ENCODE measurements at places on chromosomes 12 and 14.

- DNase-seq = no peak
Observed at GRCh38 chr12:90102957-90103652, 394.5 kb upstream of the ATP2B1 start.

GRCh38 chr12:3480764-3481163 lies 10.2 kb upstream of the PRMT8 start:
- no peak for DNase-seq

DNA sequence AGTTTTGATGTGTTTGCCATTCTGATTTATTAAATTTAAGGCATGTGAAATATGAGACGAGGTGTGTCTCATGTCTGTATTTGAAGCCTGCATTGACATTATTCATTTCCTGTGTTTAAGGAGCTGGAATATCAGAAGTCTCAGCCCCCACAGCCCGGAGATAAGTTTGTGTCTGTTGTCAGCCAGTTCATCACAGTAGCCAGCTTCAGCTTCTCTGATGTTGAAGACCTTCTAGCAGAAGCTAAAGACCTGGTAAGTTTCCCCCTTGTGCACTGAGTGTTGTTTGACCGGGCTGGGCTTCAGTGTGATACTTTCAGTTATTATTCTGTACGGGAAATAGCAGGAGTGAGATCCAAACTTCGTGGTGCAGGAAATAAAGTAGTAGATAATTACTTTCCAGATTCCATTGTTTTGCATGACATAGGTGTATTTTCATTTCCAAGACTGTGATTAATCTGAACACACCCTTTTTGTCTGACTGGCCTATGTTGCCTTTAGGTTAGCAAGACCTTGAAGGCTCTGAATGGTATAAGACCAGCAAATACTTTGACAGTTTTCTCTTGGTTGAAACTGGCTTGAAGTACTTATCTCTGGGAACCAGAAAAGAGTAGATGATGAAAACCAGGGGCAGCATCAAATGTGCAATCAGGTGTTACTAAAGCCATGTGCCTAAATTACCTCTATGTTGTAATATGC lies 101.5 kb downstream of the GPR135 start:
- no peak for DNase-seq

- DNase-seq = no peak
Observed at GRCh38 chr12:5923751-5924150, 21.3 kb downstream of the ANO2 start.

DNA sequence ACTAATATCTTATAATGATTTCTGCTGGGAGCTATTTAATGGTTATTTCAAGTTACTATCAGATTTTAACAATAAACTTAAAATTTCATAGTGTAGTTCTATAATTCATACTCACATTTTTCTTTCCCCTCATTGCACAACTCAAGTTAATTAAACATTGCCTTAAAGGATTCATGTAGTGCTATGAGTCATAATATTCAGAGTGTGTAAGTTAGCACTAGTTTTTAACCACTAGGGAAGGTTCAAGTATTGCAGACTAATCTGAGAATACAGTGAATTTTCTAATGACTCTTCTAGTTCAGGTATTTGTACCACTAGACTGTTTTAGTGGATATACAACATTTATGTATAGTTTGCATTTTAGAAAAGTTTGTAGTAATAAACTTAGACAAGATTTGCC lies 49.9 kb downstream of the FOXA1 start:
- no peak for DNase-seq

DNA sequence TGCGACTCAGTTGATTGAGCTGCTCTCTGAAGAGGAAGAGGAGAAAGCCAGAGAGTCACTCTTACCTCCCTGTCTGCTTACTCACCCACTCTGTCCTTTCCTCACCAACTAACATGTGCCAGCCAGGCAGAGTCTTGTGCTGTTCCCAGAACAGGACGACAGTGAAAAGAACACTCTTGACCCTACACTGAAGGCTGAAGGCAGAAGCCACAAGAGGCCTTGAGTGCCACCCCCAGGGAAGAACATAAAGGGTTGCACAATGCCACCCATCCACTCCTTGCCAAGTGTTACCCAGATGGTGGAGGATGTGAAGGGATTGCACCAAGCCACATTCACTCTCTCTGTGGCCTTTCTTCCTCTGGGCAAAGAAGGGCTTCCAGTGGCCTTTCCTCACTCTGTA lies 12.8 kb downstream of the ABHD4 start:
- no peak for DNase-seq

DNA sequence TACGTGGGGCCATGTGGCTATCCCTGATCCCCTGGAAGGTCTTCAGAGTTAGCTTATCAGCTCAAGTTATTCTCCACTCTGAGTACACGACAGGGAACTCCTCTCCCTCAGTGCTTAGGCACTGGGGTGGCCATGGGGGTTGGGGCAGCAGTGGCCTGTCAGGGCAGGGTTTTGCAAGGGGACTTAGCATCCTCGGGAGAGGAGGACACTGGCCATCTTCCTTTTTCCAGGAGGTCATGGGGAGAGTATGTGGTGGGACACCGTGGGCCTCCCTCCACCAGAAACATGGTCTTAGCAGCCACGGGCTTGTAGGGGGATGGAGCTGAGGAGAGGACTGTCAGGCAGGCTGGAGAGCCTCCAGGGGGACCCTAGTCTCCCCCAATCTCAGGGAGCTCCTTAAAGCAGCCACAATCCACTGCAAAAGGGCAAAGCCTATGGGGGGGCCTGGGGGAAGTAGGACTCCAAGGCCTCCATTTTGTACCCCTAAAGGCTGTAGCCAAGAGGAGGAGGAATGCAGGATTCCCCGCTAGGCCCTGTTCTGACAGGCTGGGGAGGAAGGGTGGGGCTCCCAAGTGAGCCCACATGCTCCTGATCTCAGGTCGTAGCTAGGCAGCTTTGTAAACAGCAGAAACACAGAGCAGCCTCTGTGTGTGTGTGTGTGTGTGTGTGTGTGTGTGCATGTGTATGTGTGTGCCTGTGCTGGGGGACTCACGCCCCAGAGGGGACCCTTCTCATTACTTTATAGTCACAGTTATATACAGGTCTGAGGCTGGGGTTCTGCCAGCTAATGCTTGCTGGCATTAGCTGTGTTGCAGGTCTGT lies 36.6 kb downstream of the KRT80 start:
- DNase-seq = peak; percentile 77

DNA sequence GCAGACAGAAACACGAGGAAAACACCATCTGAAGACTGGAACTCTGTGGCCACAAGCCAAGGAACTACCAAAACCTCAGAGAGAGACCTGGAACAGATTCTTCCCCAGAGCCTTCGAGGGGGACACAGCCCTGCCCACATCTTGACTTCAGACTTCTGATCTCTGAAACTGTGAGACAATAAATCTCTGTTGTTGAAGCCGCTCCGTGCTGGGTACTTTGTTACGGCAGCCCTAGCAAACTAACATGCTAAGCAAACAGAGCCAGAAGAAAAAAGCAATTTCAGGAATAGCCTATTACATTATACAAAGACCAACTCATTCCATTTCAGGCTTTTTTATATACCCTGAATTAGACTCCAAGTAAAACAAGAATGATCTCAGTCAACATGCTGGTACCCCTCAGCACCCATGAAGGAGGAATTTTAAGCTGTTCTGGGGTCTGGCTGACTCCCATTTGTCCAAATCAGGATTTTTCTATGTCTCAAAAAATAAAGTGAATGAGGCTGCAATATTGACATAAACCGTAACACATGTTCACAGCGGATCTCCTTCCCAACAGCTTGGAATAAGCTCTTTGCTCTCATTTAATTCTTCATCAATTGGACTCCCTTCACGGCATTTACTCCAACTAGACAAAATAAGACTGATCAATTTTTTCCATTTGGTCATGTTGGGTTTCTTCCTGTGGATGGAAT lies 190.1 kb downstream of the FOXN3 start:
- no peak for DNase-seq

DNA sequence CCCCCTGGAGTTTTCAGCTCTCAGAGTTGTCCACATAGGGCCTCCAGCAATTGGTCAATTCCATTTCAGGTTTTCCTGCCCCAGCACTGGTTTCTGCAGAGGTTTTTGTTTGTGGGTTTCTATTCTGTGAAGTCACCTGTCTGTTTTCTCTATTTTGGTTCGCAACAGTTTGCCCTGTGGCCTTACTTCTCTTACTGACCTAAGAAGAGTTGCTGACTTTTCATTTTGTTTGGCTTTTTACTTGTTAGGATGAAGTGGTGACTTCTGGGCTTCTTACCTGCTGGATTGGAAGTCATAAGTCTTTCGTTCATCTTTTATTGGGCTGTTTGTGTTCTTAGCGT lies 196.4 kb upstream of the PARP11 start:
- no peak for DNase-seq

DNA sequence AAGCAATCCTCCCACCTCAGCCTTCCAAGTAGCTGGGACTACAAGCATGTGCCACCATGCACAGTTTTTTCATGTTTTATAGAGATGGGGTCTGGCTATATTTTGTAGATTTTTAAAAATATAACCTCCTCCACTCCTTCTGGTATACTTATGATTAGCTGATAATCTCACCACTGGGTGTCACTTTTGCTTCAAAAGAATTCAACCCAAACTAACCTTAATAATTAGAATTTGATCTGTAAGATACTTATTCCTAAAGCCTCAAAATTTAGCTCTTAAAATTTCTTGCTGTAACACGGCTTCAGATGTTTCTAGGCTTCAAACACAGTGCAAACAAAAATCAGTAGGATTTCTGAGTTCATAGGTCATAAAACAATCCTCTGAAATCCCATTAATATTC lies 130.3 kb downstream of the CEP83 start:
- DNase-seq = no peak

GRCh38 chr14:29637411-29637810 lies 290.2 kb downstream of the PRKD1 start:
- no peak for DNase-seq

GRCh38 chr14:30132196-30132595 lies 204.5 kb upstream of the PRKD1 start:
- DNase-seq = no peak

DNA sequence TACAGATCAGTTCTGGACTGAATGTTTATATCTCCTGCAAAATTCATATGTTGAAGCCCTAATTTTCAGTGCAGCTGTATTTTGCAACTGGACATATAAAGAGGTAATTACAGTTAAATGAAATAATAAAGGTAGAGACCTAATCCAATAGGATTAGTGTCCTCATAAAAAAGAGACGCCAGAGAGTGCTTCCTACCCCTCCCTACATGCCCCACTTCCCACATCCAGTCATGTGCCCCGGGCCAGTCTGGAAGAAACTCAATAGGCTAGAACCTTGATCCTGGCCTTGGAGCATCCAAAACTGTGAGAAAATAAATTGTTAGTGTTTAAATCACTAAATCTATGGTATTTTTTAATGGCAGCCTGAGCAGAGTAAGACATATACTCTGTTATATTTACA lies 172.3 kb downstream of the ALG10B start:
- DNase-seq = no peak

DNA sequence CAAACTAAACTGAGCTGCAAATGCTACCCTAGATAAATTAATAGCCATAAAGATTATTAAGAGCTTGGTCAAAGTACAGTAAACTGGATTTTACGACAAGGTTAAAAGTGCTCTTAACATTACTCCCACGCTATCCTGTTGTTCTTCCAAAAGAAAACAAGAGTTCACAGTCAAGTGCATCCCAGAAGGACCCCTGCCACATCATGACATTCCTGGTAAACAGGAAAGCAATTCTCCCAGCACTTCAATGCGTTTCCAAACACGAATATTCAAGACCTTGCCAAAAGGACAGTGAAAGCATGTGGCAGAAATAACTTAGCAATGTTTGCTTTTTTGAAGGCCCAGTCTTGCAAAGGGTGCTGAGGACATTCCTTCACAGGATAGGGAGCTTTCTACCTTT lies 11.2 kb downstream of the SPRING1 start:
- DNase-seq = no peak

DNA sequence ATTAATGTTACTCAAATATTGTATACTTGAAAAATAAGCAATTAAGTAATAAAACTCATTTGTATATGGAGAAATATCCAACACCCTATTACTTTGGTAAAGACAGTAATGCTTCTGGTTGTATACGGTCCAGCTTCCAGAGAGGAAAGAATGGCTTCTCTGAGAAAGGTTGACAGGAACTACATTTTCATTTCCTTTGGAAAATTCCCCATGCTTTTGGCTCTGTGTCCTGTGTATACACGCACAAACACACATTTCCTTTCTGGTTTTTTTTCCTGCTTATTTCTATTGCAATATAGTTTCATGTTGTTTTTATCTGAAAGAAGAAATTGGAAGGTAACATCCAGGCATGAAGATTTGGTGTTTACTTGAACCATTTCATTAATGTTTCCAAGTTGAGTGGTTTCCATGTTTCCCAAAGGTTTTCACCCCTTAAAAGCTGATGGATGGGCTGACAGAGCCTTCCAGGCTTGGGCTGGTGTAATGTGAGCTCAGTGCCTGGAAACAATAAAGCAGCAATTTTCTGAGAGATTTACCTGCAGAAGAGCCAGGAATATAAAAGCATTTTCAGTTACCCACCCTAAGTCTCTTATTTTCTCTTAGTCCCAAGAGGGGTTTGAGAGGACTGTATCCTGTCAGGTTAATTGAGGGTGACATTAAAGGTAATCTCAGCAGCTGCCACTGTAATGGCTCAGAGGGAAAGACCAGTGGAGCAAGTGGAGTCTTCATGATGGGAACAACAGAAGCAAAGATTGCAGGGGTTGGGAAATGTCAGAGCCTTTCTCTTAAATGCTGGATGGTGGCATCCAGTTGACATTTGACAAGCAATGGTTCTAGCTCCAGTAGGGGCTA lies 33.4 kb upstream of the TMTC1 start:
- no peak for DNase-seq

GRCh38 chr14:80005561-80005960 lies 205.7 kb downstream of the DIO2 start:
- no peak for DNase-seq

DNA sequence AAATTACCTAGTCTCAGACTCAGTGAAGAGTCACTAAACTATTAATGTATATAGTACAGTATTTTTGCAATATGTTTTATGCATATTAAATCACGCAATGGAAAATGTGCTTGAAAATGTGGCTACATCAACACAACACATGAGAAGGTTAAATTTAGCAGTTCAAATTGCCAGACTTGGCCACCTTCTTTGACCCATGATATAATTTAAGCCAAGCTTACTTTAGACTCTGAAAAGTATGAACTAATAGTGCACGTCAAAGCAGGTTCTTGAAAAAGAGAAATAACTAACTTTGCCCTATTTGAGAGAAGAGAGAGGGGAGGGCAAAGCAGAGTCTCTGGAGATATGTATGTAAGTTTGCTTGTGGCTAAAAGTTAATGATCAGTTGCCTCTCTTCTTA lies 68.7 kb downstream of the SLC16A7 start:
- DNase-seq = no peak

DNA sequence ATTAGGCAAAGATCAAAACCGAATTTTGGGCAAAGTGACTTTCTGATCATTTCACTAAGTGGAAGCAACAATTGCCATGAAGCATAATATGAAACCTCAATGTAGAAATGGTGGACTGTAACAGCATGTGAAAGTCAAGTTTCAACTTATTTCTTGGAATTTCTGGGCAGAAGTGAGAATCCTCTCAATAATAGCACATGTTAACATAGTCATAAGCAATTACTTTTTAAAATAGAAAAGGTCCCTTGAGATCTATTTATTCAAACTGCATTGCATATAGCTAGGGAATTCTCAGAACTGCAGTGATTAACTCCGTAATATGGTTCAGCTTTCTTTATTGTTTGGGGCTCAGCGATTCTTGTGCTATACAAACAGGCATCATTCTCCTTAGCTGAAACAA lies 136.7 kb upstream of the ATP2B1 start:
- DNase-seq = no peak

- no peak for DNase-seq
Observed at GRCh38 chr12:54341378-54342300, 16.7 kb downstream of the COPZ1 start.

Data from activated CD4-positive, alpha-beta T cell treated with anti-CD3 and anti-CD28 coated beads, Interleukin-2, amount 10 ng/mL, durations not matched to agents 7 days and 5 days (primary cell).